ENCODE measurements at places on chromosomes 16 and 17.

GRCh38 chr16:89489898-89490438 is 393 bp downstream of the ANKRD11 start:
- no peak for DNase-seq

DNA sequence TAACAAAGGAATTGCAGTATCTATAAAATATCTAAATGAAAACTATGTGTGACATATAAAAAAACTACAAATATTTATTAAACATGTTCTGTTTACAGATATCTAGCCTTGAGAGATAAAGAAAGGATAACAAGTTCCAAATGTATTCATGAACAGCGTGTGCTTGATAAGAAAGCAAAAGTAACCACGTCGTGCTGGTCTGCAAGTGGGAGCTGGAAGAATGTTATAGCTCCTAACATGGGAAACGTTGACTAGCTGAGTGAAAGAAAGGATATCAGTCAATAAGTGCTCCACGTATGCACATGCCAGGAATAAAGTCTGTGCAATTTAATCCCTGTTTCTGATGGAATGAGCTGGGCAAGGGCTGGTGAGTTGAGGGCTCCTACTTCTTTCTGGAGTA is 71.2 kb upstream of the CDYL2 start:
- DNase-seq = no peak

GRCh38 chr17:59601130-59601529 is 18.6 kb upstream of the CLTC start:
- DNase-seq = no peak

DNA sequence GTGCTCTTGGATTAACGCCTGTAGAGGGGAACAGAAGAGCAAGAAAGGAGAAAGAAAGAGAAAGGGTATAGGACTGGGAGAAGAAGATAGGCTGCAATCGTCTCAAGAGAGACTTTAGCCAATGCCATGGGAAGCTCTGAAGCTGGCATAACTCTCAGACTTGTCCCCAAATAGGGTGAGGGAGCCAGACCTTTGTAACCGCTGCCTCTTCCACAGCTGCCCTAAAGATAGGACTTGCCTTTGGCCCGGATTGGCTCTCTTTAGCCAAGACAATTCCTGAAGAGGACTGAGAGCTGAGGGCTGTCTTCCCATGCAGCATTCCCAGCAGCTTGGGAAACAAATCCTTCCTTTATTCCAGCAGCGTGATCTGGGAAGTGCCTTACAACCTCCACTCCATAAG is 20.8 kb upstream of the MMD start:
- no peak for DNase-seq

DNA sequence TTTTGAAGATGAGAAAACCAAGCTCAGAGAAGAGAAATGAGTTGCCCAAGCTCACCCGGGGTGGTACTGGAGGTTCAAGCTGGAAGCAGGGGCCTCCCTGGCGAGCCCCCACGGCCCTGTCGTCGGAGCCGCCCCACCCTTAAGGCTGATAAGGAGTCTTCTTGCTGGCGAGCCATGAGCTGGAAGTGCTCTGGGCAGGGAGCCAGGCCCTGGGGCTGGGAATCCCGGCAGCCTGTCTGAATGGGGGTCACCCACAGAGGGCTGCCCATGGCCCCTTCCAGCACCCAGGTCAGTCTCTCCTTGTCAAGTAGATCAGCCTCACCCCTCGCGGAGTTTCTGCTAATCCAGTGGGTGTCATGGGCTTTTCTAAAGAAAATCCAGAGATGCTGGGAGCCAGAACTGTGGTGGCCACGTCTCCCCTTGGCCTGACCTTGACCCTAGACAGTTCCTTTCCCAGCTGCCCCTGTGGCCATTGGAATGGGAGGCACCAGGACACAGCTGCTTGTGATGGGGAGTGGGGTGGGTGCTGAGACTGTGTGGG is 1.2 kb upstream of the P2RX1 start:
- no peak for DNase-seq

- no peak for DNase-seq
Observed at GRCh38 chr16:85603203-85603755, 9.8 kb upstream of the GSE1 start.

- DNase-seq = no peak
Observed at GRCh38 chr17:45129940-45130680, 2.2 kb downstream of the PLCD3 start.

GRCh38 chr16:66325717-66326376 is 40.6 kb upstream of the CDH5 start:
- DNase-seq = no peak
